ENCODE measurements at places on chromosomes 7 and 10.

GRCh38 chr10:48480397-48481374 lies 124.2 kb downstream of the ARHGAP22 start:
- DNase-seq = no peak

DNA sequence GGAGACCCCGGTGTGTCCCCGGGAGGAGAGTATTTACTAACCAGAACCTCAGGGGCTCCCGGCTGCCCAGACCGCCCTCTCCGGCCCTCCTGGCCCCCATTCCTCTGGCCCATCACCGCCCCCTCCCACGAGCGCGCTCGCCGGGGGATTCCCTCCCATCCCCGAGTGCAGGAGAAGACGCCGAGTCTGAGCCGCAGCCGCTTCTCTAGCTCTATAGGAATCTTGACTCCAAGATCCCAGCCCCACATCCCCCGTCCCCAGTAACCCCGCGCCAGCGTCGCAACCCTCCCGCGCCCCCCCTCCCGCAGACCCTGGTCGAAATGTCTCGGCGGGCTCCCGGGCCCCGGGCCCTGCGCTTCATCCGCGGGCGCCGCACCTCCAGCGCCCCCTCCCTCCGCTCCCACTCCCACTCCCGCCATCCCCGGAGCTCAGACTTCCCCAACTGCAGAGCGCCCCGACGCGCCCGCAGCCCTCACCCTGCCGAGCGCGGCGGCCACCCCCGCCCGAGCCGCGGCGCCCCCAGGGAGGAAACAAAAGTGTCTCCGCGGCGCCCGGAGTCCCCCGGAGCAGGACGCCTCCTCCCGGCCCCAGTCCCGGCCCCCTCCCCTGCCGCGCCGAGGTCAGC lies 541 bp downstream of the ELMO1 start:
- DNase-seq = peak; percentile 7

GRCh38 chr7:24777806-24778205 lies 20.5 kb upstream of the GSDME start:
- DNase-seq = no peak

- DNase-seq = no peak
Measured at GRCh38 chr7:3754493-3755341, 453.7 kb downstream of the SDK1 start.

DNA sequence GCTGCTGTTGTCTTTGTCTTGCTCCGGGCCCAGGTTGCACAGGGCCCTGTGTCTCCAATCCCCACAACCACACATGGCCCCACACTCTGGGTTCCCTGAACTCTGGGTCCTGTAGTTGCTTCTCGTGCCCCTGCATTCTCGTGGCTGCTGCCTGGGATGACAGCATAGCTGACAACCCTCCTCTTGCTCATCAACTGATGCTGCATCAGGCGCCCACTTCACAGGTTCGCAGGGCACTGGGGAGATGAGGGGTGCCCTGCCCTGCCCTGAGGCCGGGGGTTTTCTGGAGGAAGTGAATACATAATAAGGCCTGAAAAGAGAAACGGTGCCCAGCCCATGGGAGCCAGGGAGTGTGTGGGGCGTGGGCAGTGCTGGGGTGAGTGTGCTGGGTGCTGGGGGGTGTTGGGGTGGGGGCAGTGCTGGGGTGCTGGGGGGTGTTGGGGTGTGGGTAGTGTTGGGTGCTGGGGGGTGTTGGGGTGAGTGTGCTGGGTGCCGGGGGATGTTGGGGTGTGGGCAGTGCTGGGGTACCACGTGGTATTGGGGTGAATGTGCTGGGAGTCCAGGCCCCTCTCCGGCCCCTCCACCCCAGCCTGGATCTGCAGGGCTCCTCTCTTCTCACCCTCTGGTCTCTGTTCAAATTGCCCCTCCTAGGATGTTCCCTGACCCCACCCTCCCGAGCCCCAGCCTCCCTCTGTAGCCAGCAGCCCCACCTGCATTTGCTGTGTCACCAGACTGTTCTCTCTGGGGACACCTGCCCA lies 2.0 kb upstream of the MTG1 start:
- DNase-seq = no peak

- DNase-seq = no peak
Measured at GRCh38 chr10:123858907-123859652, 32.5 kb downstream of the CPXM2 start.

- DNase-seq = no peak
Measured at GRCh38 chr10:17357781-17358180, 96.6 kb downstream of the ST8SIA6 start.

DNA sequence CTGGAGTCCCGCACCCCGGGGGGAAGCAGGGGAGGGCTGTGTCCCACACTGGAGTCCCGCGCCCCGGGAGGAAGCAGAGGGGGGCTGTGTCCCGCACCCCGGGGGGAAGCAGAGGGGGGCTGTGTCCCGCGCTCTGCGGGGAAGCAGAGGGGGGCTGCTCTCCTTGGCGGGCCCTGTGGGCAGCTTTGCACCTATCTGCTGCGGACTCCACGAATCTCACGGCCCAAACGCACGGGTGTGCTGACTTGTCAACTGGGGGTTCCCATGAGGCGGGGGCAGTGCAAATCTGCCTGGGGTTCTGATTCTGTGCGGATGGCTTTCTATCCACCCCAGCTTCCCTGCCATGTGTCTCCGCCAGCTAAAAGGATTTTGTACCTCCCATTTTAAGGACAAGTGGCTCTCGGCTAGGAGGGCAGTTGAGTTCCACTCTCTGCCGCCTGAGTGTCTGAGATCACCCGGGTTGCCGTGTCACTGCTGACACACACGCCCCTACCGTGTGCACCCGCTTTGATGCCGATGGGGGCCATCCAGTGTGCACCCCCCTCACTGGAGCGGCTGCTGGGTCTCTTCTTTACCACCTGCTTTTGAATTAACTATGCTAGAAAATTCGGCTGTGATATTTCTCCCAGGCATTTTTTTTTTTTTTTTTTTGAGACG lies 20.5 kb downstream of the GPER1 start:
- DNase-seq = no peak

All from renal cortex interstitium (tissue), 15 donors.